ENCODE measurements at places on chromosomes 11 and 22. TPM values are rescaled to one million over a fixed set of nuclear protein-coding genes. Genes with fewer than 3 reads are reported as not detected.

The OR8A1 gene
- total RNA-seq, result not detected

GRCh38 chr11:45091563-45092403 lies 54.7 kb upstream of the PRDM11 start:
- no peak for DNase-seq

The NR1H3 gene
- 11.3 TPM for total RNA-seq

GRCh38 chr11:10396771-10397170 lies 58.3 kb upstream of the AMPD3 start:
- DNase-seq, result no peak

The SMIM35 gene
- total RNA-seq, result 0.33 TPM

GRCh38 chr22:17968126-17968525 lies 56.2 kb downstream of the MICAL3 start:
- DNase-seq, result no peak

DNA sequence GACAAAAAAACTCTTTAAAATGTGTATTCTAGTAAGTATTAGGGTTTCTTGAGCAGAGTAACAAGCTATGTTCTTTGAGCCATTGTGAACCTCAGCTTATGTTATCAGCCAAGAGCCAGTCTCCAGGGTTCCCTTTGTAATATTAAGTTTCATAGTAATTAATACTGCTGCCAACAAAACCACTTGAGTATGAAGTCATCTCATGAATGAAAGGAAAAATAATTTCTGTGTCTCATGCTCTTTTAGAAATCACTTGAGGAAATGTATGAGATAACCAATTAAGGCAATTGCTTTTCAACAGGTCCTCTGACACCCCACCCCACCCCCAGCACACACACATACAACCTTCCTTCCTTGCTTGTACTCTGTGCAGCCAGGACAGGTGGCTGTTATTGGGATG lies 59.9 kb downstream of the BBOX1 start:
- no peak for DNase-seq

The CYB5R2 gene
- 0.31 TPM for total RNA-seq

DNA sequence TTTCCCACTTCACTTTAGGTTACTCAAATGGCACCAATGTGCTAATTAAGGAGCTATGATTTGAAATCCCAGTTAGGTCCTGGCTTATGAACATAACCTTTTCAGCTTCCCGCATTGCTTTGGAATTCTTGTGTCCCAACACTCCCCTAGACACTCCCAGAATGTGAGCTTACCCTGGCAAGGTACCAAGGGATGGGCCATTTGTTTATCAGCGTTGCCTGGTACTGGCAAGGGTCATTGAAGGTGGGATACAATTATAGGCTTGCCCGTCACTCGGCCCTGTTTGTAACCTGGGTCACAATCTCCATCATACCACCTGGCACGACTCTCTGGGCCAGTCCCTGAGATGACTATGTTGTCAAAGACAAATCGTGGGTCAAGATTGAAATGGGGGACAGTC lies 5.4 kb downstream of the CSRP3 start:
- no peak for DNase-seq

- no peak for DNase-seq
Observed at GRCh38 chr11:22407921-22408320, 69.7 kb downstream of the SLC17A6 start.

DNA sequence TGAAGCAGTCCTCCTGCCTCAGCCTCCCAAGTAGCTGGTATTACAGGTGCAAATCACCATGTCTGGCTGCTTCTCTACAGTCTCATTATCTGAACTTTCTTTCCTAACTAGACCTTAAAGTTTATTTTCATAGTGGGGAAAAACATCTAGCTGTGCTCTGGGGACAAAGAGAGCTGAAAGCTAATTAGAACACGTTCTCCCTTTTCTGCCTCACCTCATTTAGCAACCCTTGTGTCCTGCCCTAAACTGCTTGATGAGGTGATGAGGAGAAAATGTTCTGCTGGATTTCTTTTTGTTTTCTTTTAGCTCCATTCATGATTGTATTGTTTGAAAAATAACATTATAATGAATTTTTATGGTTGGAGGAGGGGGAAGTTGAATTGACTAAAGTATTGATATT lies 84.7 kb downstream of the YAP1 start:
- DNase-seq, result no peak

GRCh38 chr11:36383195-36383594 lies 87.1 kb downstream of the PRR5L start:
- DNase-seq, result no peak

DNA sequence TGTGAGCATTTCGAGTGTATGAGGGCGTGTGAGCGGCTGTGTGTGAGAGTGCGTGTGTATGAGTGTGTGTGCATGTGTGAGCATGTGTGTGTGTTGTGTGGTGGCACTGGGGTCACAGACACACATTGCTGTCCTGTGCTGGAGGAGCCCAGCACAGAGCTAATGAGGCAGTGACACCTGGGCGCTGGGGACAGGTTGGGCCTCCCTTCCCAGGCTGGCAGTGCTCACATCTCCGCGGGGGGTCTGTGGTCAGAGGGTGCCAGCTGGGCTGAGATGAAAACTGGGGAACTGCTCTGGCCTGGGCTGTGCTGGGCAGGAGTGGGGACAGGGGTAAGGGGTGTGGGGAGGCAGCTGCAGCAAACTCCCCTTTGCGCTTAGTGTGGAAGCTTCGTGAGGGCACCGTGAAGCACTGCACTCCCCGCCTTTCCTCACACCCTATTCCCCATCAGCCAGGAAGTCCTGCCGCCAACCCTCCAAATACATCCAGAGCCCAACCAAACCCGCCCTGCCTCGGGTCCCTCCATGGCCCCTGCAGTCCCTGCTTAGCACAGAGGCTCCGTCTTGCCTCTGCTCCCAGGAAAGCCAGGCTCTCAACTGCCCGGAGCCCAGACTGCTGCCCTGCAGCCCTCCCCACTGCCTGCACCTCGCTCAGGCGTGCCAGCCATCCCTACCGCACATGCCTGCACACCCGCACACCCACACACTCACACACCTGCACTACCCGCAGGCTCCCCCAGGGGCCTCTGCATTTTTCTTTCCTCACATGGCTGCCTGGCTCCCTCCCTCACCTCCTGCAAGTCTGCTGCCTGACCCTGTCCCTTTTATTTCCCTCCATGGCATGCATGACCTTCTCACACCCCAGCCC lies 62.0 kb upstream of the THY1 start:
- no peak for DNase-seq

DNA sequence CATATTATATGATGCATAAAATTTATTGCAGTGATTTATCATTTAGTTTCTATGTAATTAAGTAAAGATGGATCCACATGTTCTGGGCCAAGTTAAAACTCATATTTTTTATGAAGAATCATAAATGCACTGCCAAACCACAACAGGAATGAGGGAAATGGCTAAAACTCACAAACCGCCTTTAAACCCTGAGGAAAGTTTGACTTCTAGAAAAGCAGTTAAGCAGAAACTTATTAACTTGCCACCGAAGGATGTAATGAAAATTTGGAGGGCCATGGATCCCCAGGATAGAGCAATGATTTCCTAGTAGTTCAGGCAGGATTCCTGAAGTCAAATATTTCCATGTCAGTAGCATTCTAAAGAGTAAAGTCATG lies 218.3 kb upstream of the CTSC start:
- DNase-seq, result no peak

- DNase-seq, result no peak
Observed at GRCh38 chr11:95917193-95918036, 6.5 kb downstream of the MTMR2 start.

DNA sequence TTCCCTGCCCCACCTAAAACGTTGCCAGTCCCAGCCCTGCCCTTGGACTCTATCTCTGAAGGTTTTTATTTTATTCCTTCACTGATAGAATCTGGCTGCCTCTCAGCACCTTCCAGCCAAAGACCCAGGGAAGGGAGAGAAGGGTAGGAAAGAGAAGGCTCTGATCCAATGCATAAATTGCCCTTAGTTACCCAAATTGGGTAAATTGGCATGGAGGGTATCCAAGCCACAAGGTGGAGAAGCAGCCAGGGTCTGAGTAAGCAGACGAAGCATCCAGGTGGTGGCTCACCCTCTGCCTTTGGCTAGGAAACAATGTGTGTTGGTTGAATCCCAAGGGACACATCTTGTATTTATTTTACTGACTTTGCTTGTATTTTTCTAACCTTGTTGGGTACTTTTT lies 89.0 kb downstream of the FEZ1 start:
- DNase-seq, result no peak

DNA sequence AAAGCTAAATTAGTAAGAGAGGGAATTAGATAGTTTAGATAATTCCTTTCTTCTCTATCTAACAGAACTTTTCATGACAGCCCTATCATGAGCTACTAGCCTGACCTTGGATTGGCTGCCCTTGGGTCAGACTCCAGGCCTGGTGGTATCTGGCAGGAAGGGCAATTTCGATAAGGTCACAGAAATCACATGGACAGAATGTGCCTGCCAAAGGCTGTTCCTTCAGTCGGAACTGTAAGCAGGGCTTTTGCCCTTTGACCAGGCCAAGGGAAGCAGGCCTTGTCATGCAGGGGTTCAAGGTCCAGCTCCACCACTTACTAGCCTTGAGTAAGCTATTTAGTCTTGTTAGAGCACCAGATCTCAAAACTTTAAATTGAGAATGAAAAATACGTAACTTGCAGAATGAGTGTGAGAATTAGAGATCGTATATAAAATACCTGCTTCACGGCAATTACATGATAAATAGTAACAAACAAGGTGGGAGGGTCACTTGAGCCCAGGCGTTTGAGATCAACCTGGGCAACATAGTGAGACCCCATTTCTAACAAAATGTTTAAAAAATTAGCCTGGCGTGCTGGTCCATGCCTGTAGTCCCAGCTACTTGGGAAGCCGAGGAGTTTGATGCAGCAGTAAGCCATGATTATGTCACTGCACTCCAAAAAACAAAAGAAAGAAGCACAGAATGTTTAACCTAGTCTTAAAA lies 60.8 kb upstream of the SC5D start:
- DNase-seq, result no peak

The TSPAN32 gene
- 327 TPM for total RNA-seq

The OR8G1 gene
- not detected for total RNA-seq

The PITPNM1 gene
- total RNA-seq, result 123 TPM

- no peak for DNase-seq
Observed at GRCh38 chr22:44351685-44352377, 39.1 kb upstream of the SHISAL1 start.

- no peak for DNase-seq
Observed at GRCh38 chr11:45209891-45210699, 63.7 kb downstream of the PRDM11 start.

The CHRM1 gene
- not detected for total RNA-seq

The GAS2 gene
- total RNA-seq, result 2.0 TPM

GRCh38 chr11:112977755-112978154 lies 16.5 kb downstream of the NCAM1 start:
- DNase-seq, result no peak

DNA sequence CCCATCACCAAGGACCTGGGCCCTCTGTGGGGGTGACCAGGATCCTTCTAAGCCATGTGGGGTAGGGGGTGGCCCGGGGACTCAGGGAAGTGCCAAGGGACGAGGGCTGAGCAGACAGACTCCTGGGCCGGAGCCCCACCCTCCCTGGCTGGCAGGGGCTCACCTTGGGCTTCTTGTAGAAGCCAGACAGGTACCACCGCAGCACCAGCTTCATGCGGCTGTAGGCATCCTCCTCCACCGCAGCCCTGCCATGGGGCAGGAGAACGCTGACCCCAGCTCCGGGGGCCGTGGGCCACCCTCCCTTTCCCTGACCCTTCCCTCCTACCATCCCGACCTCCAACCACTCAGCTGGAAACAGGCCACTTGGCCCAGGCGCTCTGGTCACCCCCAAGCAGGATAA lies 45.9 kb upstream of the CARS1 start:
- no peak for DNase-seq

DNA sequence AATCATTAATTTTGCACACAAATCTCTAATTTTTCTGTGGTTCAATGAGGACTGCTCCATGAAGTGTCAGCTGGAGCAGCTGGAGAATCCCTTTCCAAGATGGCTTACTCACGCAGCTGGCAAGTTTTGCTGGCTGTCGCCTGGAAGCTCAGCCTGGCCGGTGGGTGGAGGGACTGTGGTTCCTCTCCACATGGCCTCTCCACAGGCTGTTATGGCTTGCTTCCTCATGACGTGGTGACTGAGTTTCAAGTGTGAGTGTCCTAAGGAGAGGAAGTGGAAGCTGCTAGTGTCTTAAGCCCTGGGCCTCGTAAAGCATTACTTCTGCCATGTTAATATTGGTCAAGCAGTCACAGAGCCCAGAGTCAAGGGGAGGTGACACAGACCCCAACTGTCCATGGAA lies 14.0 kb upstream of the NRIP3 start:
- peak; percentile 11 for DNase-seq

GRCh38 chr11:133936136-133936535 lies 20.6 kb downstream of the IGSF9B start:
- no peak for DNase-seq

The OR52E8 gene
- not detected for total RNA-seq

DNA sequence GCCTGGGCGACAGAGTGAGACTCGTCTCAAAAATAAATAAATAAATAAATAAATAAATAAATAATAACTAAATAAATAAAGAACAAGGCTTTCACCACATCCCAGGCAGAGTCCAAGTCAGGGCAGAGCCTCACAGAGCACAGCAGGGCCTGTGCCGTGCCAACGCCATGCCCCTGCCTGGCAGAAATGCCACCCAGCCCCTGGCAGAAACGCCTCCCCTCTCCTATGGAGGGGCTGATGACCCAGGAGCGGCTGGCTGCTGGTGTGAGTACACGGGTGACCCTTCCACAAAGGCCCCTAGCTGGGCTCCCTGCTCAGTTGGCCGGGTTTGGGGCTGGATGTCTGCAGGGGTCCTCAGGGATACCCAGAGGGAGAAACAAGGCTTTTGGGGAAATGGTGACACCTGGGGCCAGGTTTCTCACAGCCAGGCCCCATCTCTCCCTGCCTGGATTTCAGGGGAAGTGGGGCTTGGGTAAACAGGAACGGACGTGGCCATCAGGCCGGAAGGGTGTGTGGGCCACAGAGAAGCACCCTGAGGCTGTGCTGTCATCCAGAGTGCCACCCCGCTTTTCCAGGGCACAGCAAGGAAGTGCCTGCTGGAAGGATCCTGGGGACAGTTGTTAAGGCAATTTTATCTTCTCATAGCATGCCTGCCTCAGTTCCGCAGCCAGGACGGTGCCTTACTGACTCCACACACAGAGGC lies 5.1 kb downstream of the BID start:
- DNase-seq, result no peak

The PHF5A gene
- 41.8 TPM for total RNA-seq

- DNase-seq, result no peak
Observed at GRCh38 chr11:107840129-107840484, 18.5 kb downstream of the SLC35F2 start.

The BTBD18 gene
- total RNA-seq, result not detected

GRCh38 chr11:44863231-44863630 lies 87.5 kb downstream of the TP53I11 start:
- no peak for DNase-seq

GRCh38 chr22:46138058-46138797 lies 12.1 kb upstream of the PPARA start:
- DNase-seq, result no peak

The GRIA4 gene
- total RNA-seq, result not detected

GRCh38 chr11:12066056-12066798 lies 44.2 kb upstream of the MICAL2 start:
- DNase-seq, result no peak

GRCh38 chr11:13668957-13669521 lies 571 bp downstream of the FAR1 start:
- peak; percentile 59 for DNase-seq

All from natural killer cell (primary cell).